Adipocyte (in vitro differentiated cells): ENCODE measurements at places on chromosomes 12 and 14.

DNA sequence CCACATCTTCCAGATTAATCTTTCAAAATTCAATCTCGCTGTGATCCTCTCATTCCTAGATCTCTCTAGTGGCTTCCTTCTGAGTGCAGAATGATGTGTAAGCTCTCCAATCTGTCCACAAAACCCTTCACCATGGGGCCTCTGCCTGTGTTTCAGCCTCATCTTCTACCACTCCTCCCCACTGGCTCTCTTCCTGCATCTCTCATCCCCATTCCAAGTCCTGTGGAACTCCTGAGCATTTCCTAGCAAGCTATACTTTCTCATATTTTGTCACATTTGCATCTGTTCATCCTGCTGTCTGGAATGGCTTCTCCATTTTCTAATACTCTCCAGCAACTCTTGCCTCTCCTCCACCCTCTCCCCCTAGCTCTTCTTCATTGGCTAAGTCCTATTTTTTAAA lies 242.0 kb upstream of the DAAM1 start:
- DNase-seq: no peak

- DNase-seq: peak; percentile 73
Observed at GRCh38 chr14:100237735-100238418, 1.1 kb upstream of the YY1 start.

GRCh38 chr12:108823804-108824203 lies 33.6 kb downstream of the SSH1 start:
- peak; percentile 40 for DNase-seq

DNA sequence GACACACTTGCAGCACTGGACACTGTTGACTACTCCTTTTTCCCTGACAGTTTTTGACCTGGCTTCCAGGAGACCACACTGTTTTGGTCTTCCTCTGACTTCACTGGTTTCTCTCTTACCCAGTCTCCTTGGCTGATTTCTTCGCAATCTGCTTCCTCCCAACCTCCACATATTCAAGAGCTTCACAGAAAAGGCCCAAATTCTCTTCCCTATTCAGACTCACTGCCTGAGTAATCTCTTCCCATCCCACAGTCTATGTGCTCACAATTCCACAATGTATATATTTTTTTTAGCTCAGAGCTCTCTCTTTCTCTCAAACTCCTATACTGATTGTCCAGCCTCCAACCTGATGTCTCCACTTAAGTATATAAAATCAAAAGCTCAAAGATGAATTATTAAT lies 115.4 kb downstream of the SINHCAF start:
- DNase-seq: no peak

DNA sequence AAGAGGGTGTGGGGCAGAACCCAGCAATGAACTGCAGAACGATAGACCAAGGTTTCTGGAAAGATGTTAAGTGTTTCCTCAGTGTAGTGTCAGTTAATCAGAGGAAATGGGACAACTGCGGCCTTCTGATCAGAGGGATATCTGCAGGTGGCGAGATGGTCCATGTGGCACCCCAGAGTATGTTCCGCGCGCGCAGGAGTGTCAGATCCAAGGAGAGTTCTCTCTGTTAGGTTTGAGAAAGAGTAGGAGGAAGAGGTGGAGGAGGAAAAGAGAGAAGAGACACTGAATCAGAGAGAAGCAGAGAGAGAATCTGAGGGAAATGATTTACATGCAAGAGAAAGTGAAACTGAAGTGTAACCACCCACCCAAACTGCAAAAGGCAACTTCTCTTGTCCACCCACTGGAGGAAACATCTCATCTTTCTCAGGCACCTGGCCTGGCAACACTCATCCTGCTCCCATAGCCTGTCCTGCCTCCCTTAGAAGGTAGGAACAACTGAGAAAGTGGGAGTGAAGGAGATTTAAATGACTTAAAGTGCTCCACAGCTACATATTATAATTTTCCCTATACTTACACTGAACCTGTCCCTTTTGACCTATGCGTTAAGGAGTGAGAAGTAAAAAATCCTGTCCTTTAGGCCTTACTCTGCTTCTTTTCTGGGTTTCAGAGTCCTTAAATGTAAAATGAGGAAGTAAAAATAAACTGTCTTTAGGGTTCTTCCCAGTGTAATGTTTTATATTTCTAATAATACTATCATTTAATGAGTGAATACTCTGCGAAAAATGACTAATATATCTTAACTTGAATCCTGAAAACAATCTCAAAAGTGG lies 6.8 kb upstream of the TESPA1 start:
- DNase-seq: no peak
